Fibroblast of the aortic adventitia (primary cell): ENCODE measurements at places on chromosomes 6 and 20. TPM values are rescaled to one million over a fixed set of nuclear protein-coding genes. Genes with fewer than 3 reads are reported as not detected.

The DEFB124 gene
- total RNA-seq: not detected in 2 replicates

The OTOR gene
- not detected in 2 replicates for total RNA-seq

- no peak for DNase-seq
These were observed 95.0 kb downstream of the ERMARD start for GRCh38 chr6:169846286-169847056.

- DNase-seq: peak; percentile 52
These were observed 3.6 kb downstream of the CCND3 start for GRCh38 chr6:41937861-41938574.

DNA sequence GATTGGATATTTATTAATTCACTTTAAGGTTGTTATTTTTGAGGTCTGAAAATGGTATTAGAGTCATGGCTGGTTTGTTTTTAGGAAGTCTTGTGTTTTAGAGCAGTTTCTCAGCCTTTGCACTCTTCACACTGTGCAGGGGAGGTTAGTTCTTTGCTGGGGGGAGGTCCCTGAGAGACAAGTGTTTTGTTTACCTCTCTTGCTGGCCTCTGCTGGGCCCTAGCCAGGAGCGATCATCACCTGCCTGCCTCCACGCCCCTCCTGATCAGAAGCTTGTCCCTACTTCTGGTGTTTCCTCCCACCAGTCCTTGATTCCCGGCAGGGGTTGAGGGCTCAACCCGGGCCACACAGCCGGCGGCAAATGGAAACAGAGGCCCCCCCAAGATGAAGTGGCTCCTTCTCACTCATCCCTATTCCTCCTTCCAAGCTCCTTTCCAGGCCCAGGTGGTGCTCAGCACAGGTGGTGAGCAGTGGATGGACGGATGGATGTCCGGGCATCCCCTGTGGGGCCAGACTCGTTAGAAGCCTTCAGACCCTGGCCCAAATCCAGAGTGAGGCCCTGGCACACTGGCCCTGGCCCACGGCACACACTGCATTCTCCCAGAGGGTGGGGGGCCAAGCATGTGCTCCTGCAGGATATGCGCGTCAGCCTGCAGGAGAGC, 51.3 kb downstream of the GRM4 start:
- no peak for DNase-seq

GRCh38 chr6:141467881-141468280, 664.8 kb upstream of the GJE1 start:
- peak; percentile 72 for DNase-seq

DNA sequence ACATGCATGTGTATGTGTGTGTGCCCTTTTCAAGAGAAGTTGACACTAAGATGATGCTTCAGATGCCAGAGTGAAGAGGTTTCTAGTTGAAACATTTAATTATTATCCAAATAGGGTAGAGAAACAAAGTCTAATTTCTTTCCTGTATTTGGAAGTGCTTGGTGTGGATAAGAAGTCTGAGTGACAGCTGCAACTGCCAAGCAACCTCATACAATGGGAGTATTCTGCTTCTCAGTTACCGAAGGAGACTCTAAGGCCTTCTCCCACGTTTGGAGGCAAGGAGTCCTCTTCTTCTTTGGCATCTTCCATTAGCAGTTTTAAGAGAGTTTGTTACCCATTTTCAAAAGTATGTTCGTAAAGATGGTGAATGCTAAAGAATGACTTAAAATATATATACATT, 82.4 kb downstream of the HDGFL1 start:
- DNase-seq: no peak

- DNase-seq: no peak
These were observed 802.4 kb downstream of the TFAP2A start for GRCh38 chr6:9612489-9612888.

GRCh38 chr6:3230900-3231246, 3.4 kb upstream of the TUBB2B start:
- DNase-seq: peak; percentile 16
